ENCODE measurements at places on chromosomes 3 and 15. TPM values are rescaled to one million over a fixed set of nuclear protein-coding genes. Genes with fewer than 3 reads are reported as not detected.

ITIH1 gene
- not detected for total RNA-seq

CTDSPL gene
- 26.0 TPM for total RNA-seq

SI gene
- not detected for total RNA-seq

HYPK gene
- total RNA-seq = 8.0 TPM

CCDC39 gene
- total RNA-seq = not detected

CPA3 gene
- not detected for total RNA-seq

ZNF385D gene
- total RNA-seq = 0.40 TPM

PLSCR4 gene
- 20.6 TPM for total RNA-seq

ANKDD1A gene
- total RNA-seq = 8.7 TPM

TUSC7 gene
- not detected for total RNA-seq

ENTPD3 gene
- total RNA-seq = not detected

BDH1 gene
- total RNA-seq = 3.7 TPM

USP8 gene
- 44.2 TPM for total RNA-seq

P2RY1 gene
- total RNA-seq = 8.8 TPM

HCLS1 gene
- total RNA-seq = 1.9 TPM
